Memory B cell (primary cell): ENCODE measurements at places on chromosomes 13 and 19.

GRCh38 chr19:56294549-56294948 lies 20.1 kb downstream of the ZSCAN5A start:
- H3K36me3 ChIP-seq = peaks cover 38% of the 10 kb centered on the region
- H3K4me3 ChIP-seq = no peak overlapping the region
- DNase-seq = no peak
- no peak overlapping the region for H3K27ac ChIP-seq
- H3K27me3 ChIP-seq = no peaks in the 10 kb centered on the region

DNA sequence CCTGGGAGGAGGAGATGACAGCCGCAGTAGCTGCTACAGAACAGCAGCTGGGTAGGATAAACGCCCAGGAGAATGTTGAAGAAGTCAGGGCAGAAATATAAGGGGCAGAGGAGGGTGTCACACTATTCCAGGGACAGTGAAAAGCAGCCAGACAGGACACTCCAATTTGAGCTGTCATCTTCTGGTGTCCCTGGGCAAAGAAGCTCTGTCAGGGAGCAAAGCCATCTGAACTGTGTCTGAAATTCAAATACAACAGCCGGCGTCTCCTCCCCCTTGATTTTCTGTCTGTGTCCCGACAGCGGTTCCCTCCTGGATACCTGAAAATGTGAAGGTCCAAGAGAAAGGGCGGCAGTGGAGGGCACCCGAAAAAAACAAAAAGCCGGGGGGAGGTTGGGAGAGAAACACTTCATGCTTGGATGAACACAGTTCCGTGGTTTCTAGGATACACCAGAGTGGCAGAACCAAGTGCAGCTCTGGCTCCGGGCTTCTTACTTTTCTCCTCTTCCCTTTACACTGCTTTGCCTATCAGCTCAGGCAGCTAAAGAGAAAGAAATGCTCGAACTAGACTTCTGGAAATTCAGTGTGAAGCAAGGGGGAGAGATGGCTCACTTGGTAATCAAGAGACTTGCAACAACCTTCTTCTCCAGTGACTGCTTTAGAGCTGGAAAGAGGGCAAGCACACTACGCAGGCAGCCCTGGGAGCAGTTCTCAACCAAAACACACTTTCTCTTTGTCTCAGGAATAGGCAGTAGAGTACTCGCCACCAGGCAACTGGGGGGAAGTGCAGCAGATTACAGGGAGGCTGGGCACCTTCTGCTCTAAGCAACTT lies 465.6 kb downstream of the ITGBL1 start:
- no peak for DNase-seq
- no peak overlapping the region for H3K4me3 ChIP-seq
- no peaks in the 10 kb centered on the region for H3K36me3 ChIP-seq
- peaks cover 2% of the 10 kb centered on the region for H3K4me1 ChIP-seq
- no peak overlapping the region for H3K27ac ChIP-seq
- peaks cover 19% of the 10 kb centered on the region for H3K27me3 ChIP-seq

GRCh38 chr19:42441049-42441445 lies 1.7 kb downstream of the CXCL17 start:
- H3K36me3 ChIP-seq = no peaks in the 10 kb centered on the region
- peaks cover 4% of the 10 kb centered on the region for H3K27me3 ChIP-seq
- peaks cover 9% of the 10 kb centered on the region for H3K4me1 ChIP-seq
- no peak for DNase-seq
- H3K27ac ChIP-seq = no peak overlapping the region
- H3K4me3 ChIP-seq = no peak overlapping the region

GRCh38 chr19:28218728-28219127 lies 994.2 kb downstream of the UQCRFS1 start:
- H3K36me3 ChIP-seq = no peaks in the 10 kb centered on the region
- no peaks in the 10 kb centered on the region for H3K4me1 ChIP-seq
- no peak overlapping the region for H3K27ac ChIP-seq
- H3K27me3 ChIP-seq = no peaks in the 10 kb centered on the region

DNA sequence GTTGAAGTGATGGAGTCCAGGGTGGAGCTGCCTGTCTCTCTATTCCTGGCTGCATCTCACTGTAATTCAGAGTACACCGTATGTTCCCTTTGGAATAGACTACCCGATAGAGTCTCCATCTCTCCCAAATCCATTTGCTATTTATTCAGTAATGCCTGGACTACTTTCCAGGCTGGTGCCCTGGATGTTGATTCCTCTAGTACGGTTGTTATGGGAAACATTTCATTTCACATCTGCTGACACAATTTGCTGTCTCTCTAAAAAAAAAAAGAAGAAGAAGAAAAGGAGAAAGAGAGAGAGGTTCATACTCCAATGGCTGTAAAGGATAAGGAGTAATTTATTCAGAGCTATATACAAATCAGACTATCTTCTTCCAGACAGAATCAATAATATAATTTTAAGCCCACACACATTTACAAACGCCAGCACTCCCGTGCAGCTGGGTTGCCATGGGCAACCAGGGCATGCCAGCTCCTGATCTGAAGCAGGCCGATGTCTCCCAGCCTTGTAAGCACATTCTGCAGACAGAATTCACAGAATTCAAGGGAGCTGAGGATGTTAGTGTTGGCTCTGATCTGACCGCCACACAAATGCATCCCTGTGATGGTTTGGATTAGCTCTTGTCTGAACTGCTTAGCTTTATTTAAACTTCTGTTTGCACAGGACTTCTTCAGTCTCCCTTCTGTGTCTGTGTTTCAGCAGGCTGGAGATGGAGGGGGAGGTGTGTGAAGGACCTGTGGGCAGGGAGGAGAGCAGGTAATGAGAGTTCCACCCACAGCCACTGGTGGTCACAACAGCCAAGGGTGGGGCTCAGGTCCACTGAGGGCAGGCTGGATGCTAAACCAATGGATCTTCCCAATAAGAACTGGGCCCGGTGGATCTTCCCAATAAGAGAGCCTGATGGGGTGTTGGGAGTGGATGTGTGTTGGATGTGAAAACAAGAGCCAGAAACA lies 66.0 kb downstream of the TEX26 start:
- peaks cover 16% of the 10 kb centered on the region for H3K27me3 ChIP-seq
- DNase-seq = no peak
- no peaks in the 10 kb centered on the region for H3K36me3 ChIP-seq
- H3K4me1 ChIP-seq = no peaks in the 10 kb centered on the region

GRCh38 chr19:28828276-28828870 lies 384.6 kb downstream of the UQCRFS1 start:
- H3K27ac ChIP-seq = no peak overlapping the region
- no peak overlapping the region for H3K4me3 ChIP-seq
- DNase-seq = no peak

GRCh38 chr19:46955813-46956371 lies 63.7 kb upstream of the NPAS1 start:
- H3K27ac ChIP-seq = no peak overlapping the region
- H3K36me3 ChIP-seq = peaks cover 10% of the 10 kb centered on the region

DNA sequence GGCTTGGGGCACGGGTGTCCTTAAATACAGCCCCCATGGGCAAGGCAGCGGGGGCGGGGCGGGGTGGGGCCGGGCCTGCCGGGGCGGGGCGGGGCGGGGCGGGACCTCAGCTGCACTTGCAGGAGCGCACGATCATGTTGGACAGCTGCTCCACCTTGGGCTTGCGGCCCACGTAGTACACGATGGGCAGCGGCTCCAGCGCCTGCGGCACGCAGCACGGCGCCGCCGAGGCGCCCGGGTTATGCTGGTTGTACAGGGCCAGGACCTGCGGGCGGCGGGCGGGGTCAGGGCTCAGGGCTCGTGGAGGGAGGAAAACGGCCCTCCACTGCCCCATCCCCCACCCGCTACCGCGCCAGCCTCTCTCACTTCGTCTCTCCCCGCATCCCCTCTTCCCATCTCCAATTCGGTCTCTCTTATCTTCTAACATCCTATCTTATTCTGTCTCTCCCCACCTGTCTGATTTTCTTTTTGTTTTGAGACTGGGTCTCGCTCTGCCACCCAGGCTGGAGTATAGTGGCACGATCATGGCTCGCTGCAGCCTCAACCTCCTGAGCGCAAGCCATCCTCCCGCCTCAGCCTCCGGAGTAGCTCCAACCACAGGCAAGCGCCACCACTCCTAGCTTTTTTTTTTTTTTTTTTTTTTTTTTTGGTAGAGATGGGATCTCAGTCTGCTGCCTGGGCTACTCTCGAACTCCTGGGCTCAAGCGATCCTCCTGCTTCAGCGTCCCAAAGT lies 21.1 kb downstream of the CCDC97 start:
- DNase-seq = no peak
- H3K4me1 ChIP-seq = peaks cover 48% of the 10 kb centered on the region
- peak overlapping the region; percentile 39 for H3K27ac ChIP-seq
- H3K27me3 ChIP-seq = no peaks in the 10 kb centered on the region
- H3K4me3 ChIP-seq = peak overlapping the region; percentile 58

DNA sequence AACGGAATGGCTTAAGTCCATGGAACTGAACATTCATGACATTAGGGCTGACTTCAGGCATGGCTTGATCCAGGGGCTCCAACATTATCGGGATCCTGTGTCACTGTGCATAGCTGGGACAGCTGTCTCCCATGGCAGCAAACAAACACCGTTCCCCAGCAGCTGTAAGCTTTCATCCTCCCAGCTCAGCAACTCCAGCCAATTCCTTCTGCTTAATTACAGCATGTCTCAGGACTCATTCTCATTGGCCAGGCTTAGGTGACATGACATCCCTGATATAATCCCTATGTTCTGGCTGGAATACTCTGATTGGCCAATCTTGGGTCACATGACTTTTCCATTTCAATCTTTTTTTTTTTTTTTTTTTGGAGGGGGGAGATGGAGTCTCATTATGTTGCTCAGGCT lies 10.9 kb upstream of the TLE5 start:
- H3K36me3 ChIP-seq = no peaks in the 10 kb centered on the region
- H3K27ac ChIP-seq = no peak overlapping the region
- no peaks in the 10 kb centered on the region for H3K27me3 ChIP-seq
- peaks cover 2% of the 10 kb centered on the region for H3K4me1 ChIP-seq
- H3K4me3 ChIP-seq = no peak overlapping the region
- no peak for DNase-seq

DNA sequence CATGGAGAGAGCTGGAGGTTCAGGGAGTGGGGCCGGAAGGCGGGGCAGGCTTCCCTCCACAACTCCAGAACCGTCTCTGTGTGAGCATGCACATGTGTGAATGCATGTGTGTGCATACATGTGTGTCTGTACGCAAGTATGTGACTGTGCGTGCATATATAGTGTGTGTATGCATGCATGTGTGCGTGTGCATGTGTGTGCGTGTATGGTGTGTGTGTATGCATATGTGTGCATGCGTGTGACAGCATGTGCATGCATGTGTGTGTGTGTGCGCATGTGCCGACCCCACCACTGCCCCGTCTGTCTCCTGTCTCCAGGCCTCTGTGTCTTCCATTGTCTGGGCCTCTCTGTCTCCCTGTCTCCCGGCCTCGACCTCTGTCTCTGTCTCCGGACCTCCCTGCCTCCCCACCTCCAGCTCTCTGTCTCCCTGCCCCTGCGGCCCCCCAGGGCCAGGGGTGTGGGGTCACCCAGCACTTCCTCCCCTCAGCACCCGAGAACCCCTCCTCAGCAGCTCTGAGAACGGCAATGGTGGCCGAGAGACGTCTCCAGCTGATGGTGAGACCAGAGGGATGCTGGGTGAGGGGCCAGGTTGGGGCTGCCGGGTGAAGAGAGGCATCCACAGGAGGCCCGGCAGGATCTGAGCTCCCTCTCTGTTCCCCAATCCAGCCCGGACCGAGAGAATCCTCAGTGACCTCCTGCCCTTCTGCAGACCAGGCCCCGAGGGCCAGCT lies 22.5 kb downstream of the ARHGEF1 start:
- H3K27me3 ChIP-seq = no peaks in the 10 kb centered on the region
- H3K4me3 ChIP-seq = no peak overlapping the region
- no peak for DNase-seq

- no peaks in the 10 kb centered on the region for H3K27me3 ChIP-seq
- H3K36me3 ChIP-seq = peaks cover 3% of the 10 kb centered on the region
- H3K4me1 ChIP-seq = peaks cover 27% of the 10 kb centered on the region
- peak overlapping the region; percentile 99 for H3K4me3 ChIP-seq
- no peak for DNase-seq
Measured at GRCh38 chr13:78657699-78658629, 991 bp downstream of the OBI1 start.

DNA sequence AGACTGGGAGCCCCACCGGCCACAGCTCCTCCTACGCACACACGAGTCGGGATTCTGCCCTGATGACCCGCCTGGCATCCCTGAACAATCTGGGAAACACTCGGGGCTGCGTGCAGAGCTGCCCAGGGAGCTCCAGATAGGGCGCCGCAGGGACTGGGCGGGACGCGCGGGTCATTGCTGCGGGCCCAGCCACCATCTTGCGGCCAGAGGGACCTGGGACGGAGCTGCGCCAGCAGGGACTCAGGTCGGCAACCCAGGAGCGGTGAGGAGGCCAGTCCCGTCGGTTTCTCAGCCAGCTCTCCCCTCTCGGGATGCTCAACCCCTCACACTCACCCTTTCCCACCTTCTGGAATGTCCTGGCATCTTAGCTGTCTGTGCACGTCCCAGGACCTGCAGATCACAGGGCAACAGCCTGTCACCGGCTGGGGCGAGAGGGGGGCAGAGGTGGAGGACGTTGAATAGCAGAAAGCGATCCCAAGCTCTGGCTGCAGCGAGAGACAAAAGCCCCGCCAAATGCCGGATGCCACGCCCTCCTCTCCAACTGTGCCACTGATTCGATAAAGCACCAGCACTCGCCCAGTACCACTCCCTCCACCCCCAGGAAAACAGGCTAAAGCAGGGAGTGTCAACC lies 20.4 kb upstream of the ZNF91 start:
- peak overlapping the region; percentile 76 for H3K4me3 ChIP-seq
- H3K4me1 ChIP-seq = peaks cover 8% of the 10 kb centered on the region
- DNase-seq = no peak
- H3K27me3 ChIP-seq = peaks cover 3% of the 10 kb centered on the region
- no peak overlapping the region for H3K27ac ChIP-seq
- no peaks in the 10 kb centered on the region for H3K36me3 ChIP-seq

DNA sequence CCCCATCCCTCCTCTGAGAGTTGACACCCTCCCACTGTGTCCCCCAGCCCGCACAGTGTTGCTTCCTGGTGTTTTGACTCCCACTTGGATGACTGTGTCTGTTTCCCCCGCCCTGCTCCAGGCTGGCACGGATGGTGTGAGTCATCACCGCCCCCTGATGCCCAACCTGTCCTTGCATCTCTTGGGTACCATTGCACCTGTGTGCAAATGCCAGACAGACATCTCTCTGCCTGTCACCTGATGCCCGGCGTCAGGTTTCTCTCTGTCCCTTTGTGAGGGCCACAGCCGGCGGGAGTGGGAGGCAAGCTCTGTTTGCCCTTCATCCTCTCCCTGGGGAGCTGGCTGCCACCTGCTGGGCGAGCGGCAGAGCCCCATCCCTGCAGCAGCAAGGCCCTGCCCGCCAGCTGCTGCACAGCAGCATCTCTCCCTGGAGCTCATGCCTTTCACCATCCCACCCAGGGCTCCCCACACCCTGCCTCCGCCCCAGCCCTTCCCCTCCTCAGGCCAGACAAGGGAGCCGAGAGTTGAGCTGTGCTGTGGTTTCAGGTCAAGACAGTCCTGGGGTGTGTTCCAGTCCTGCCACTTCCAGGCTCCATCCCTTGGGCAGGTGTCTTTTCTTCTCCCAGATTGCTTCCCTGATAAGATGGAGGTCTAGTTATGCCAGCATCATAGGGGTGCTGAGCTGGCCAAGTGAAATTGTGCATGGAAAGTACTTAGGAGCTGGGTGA lies 29.7 kb downstream of the NKPD1 start:
- peaks cover 13% of the 10 kb centered on the region for H3K4me1 ChIP-seq
- no peak overlapping the region for H3K4me3 ChIP-seq
- DNase-seq = no peak
